Heart right ventricle (tissue), 16 donors: ENCODE measurements at places on chromosomes 2 and 18. TPM values are rescaled to one million over a fixed set of nuclear protein-coding genes. Genes with fewer than 3 reads are reported as not detected.
A peak's percentile ranks its signal among the peaks of the same experiment; 100 is the strongest.

Gene PHLPP1
- 10.4 TPM for total RNA-seq

Gene ASB18
- total RNA-seq: 16.3 TPM

Gene UPP2
- total RNA-seq: not detected

Gene DSG3
- not detected for total RNA-seq

DNA sequence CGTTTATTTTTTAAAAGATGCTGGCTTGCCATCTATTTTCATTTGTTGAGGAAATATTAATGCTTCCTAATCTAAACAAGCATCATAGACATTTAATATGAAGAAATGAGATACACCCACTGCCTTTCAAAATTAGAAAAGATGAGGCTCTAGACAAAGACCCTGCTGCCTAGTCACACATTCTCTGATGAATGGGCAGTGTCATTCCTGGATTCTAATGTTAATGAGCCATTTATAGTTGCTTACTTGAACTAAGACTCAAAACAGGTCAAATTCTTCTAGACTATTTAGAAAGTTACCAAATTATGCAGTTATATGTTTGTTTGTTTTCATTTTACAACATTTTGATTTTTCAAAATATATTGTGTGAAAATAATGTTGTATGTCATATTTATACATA, 237.6 kb downstream of the CDH7 start:
- DNase-seq: no peak

- no peak for DNase-seq
Observed at GRCh38 chr2:178482437-178482836, 2.2 kb downstream of the PLEKHA3 start.

GRCh38 chr2:98156304-98156703, 69.3 kb downstream of the VWA3B start:
- no peak for DNase-seq

DNA sequence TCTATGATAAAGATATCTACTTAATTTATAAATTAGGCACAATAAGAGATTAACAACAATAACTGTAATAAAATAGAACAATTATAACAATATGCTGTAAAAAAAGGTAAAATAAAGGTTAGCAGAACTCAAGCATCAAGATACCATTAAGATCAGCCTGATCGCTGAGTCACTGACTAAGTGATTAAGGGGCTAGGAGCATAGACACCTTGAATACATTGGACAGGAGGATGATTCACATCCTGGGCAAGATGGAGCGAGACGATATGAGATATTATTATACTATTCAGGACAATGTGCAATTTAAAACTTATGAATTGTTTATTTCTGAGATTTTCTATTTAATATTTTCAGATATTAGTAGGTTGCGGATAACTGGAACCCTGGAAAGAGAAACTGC, 1277.8 kb upstream of the ZEB2 start:
- no peak for DNase-seq

- peak; percentile 36 for DNase-seq
Observed at GRCh38 chr2:168119515-168120141, 127.8 kb downstream of the STK39 start.

DNA sequence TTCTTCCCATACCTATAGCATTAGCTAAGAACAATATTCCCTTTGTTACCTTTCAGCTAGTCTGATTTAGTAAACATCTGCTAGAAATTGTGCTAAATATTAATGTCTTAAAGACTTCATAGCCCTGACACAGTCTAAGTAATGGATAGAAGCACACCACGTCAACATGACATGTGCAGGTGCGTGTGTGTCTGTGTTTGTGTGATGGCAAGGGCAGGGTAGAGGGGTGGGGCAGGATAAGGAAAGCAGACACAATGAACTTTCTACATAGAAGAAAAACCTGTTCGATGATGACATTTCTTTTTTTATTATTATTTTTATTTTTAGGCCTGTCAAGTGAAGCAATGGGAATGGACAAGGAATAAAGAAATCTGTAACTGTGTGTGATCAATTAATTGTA, 223.3 kb downstream of the NOL4 start:
- DNase-seq: no peak

GRCh38 chr2:156909983-156910382, 347.5 kb upstream of the GALNT5 start:
- DNase-seq: no peak

DNA sequence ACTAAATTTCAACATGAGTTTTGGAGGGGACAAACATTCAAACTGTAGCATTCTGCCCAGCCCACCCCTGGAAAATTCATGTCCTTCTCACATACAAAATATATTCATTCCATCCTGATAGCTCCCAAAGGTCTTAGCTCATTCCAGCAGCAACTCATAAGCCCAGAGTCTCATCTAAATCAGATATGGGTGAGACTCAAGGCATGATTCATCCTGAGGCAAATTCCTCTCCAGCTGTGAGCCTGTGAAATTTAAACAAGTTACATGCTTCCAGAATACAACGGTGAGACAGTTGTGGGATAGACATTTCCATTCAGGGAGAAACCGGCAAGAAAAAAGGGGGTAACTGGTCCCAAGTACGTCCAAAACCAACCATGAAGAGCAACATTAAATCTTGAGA, 43.5 kb upstream of the FAHD2A start:
- DNase-seq: no peak
